HS-27A (cell line): ENCODE measurements at places on chromosomes 7 and 10.

DNA sequence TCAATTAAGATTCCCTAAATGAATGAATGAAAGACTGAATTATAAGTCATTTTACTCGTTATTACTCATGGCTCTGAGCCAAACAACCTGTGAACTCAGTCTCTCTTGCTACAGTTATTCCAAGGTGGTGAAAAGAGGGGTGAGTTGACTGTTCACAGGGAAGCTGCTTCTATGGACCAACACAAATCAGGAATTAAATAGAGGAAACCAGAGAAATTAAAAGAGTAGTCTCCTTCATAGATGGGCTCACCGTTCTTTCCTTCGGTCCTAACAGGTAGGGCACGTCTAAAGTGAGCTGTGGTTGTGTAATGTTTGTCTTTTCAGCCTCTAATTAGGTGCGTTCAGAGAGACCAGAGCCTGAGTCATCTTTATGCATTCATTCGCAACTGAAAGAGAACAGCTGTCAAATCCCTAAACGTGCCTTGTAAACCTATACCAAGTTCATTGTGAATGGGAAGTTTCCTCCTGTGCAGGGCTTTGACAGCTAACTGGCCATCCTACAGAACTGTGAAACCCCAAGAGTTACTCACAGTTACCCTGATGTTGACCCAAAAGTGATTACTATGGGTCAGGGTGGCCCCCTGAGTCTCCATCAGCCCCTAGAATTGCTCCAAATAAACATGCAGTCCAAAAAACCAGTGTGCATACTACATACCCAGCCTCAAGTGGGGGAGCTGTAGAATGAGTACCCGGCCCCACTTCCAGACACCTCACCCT, 18.2 kb upstream of the C10orf53 start:
- no peak for DNase-seq

DNA sequence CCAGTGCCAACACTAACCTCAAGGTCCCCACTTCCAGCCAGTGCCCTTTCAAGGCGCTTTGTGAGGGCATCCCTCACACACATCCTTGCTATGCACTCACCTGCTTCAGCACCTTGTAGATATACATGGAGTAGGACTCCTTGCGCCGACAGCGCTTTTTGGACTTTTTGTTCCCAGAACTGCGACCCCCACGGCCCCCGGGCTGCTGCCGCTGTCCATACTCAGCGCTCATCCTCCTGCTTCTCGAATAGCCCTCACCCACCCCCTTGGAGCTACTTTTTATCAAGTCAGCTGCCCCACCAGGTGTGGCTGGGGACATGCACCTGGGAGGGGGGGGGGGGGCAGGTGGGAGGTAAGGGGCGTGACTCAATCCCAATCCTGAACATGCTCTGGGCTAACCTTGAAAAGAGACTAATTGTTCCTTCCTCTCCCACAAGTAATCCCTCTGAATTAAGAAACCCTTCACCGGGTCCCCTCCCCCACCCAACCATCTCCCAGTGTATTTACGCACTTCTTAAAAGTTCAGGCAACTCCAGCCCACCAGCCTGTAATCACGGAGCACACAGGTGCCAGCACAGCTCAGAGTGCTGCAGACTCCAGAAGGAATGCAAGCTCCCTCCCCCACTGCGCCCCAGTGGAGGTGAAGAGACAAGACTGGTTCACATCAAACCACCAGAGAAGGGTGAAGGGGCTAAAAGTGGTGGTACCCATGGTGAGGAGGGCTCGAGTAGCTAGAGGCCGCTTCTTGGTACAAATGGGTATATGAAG, at the start of gene H2BK1:
TSS of gene H2BK1 (minus strand) at position 402 of the 768 bp plus-strand sequence. CDS start at position 232, 170 bp downstream.
- DNase-seq: no peak

- DNase-seq: no peak
Observed at GRCh38 chr7:110119883-110120581, 970.9 kb upstream of the LRRN3 start.

DNA sequence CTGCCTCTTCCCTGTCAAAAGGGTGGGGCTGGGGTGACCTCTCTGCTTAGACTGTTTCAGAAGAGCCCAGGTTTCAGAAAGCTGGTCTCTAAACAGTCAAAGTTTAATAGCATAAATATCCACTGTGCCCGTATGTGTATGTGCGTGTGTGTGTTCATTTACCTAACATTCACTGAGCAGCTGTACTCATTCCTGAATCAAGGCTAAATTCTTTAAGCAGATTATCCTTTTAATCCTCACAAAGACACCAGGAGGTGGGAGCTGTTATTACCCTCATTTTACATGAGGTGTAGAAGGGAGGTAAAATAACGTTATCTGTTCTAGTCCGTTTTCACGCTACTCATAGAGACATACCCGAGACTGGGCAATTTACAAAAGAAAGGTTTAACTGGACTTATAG, 72.2 kb downstream of the RSU1 start:
- no peak for DNase-seq

- DNase-seq: no peak
Observed at GRCh38 chr7:158816271-158816670, 13.0 kb downstream of the ESYT2 start.

GRCh38 chr10:18988338-18988737, 60.3 kb upstream of the MALRD1 start:
- DNase-seq: no peak

- no peak for DNase-seq
Observed at GRCh38 chr10:115295213-115295805, 202.1 kb downstream of the ATRNL1 start.

GRCh38 chr7:1743481-1744230, 73.6 kb downstream of the ELFN1 start:
- DNase-seq: no peak

- no peak for DNase-seq
Observed at GRCh38 chr10:132294561-132295318, 13.0 kb downstream of the STK32C start.

DNA sequence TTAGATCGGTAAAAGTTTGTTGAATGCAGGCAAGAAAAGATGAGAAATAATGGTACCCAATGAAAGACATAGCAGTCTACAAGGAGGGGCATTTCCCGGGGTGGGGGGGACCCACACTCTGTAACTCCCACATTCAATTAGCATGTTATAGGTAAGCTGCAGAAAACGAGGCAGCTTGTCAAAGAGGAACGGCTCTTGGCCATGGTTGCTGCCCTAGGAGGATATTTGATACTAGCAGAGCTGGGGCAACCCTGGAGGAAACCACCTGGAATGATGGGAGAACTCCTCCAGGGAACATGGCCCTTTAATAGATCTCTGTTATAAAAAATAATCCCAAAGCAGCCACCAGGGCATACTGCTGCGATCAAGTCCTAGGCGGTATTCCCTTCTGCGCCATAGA, 98.5 kb downstream of the EGFR start:
- no peak for DNase-seq

DNA sequence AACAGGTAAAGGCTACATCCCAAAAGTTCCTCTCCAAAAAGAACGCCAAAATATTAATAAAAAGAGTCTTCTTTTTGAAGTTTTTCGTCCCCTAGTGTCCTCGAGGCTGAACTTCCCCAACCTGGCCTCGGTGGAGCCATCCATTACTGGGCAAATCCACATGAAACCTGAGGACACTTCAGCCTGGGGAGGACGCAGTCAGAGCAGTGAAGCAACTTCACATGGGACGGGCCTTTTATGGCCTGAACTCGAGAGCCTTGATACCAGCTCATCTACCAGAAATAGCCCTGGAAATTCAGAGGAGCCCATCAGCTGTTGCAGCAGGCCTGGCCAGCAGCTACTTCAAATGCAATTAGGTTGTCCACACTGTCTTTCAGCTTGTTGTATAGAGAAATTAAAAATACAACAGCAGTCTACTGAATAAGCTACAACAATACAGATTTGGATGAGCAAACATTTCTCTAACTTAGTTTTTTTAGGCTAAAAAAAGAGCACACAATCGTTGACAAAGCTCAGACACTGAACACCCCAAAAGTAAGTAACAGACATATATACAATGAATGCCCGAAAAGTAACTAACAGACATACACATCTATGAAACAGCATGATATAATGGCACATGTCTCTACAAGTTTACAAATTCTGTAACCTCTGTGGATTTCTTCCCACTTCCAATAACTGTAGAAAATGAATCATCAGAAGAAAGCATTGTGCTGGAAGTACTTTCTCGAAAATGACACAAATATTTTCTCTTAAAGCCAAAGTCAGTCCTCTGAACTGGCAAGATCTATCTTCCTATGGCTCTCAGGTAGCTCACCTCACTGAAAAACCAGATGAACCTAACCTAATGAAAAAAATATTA, at the start of gene SVIL:
TSS of gene SVIL (minus strand) at position 208 of the 862 bp plus-strand sequence. CDS start 79,913 bp downstream, outside the sequence.
- no peak for DNase-seq

DNA sequence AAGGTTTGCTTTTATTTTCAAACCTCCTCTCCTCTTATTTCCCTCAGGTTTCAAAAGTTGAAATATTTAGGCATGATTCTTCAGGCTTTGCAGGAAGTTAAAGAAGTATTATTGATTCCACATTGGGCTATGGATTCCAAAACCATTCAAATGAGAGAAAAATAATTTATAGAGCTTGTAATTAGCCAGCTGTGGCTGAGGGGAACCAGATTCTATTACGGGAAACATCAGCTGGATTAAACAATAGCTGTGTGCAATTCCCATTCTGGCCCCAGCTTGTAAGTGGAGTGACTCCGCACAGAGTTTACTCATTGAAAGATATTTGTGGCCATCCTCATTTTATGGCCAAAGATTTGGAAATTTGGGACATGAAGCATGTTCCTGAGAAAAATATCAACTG, 77.0 kb upstream of the PHYHIPL start:
- DNase-seq: no peak

GRCh38 chr7:22444181-22444971, 55.6 kb downstream of the STEAP1B start:
- DNase-seq: no peak

GRCh38 chr7:64893401-64893800, 9.7 kb upstream of the ZNF273 start:
- no peak for DNase-seq

- DNase-seq: no peak
Observed at GRCh38 chr10:23088609-23089008, 6.8 kb upstream of the MSRB2 start.

- DNase-seq: no peak
Observed at GRCh38 chr10:115956225-115957011, 316.6 kb downstream of the GFRA1 start.

GRCh38 chr10:72334196-72334824, 20.4 kb downstream of the DNAJB12 start:
- no peak for DNase-seq

DNA sequence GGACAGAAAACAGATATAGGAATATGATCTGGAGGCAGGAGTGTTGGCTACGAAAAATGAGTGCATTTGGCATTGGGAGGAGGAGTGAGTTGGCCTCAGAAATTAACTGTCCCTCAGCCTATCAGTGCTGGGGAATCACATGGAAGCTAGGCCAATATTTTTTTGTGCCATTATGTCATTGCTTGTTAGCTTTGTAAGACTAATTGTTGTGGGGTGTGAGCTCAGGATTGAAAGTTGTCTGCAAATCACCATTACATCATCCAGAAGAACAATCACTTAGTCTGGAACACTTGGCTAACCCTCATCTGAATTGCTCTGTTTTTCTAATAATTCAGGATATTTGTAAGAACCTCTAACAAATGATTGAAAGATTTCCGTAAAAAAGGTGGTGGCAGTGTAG, 45.2 kb upstream of the SEMA3D start:
- DNase-seq: no peak

- DNase-seq: no peak
Observed at GRCh38 chr7:108576116-108576515, 6.4 kb downstream of the DNAJB9 start.

- DNase-seq: no peak
Observed at GRCh38 chr7:156603011-156603410, 37.6 kb upstream of the RNF32 start.

DNA sequence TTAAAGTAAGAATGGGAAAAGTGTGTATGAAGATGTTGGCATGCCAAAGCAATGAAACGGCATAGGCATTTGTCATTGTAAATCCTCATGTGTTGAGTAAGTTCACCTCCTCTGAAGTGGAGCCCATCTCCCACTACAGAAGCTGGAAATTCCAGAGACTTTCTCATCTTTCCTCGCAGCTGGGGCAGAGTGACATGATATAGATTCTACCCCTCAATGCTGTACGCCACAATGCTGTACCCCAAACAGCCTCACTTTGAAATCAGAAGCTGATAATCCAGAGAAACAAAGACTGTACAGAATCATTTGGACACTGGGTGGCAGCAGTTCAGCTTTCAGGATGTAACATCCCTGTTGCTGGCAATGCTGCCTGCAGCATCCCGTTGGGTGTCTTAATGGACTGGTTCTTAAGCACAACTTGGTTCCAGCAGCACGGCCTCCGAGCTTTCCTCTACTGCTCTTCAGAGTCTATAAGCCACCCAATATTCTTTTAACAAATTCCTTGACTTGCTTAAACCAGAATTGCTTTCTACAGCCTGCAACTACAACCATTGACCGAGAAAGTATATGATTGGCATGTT, 18.8 kb downstream of the ZC3HAV1L start:
- no peak for DNase-seq

GRCh38 chr7:132321387-132321786, 254.9 kb downstream of the PLXNA4 start:
- DNase-seq: no peak

DNA sequence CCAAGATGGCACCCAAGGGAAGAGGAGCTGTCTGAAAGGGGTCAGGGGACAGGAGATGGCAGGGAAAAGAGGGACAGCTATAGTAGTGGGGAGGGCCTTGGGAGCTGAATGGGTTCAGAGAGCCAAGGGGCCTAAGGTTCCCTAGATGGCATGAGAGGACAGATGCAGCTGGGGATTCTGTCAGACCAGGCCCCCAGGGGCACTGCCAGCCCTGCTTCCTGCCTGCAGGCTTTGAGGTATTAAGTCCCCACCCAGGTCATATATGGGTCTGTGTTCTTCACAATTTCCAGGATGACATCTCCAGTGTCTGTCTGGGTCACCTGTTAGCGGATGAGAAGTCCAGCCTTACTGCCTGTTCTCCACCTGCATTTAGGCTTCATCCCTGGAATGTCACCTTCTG, 56.7 kb downstream of the NEURL1 start:
- no peak for DNase-seq

- no peak for DNase-seq
Observed at GRCh38 chr7:26153241-26153822, 1.3 kb downstream of the NFE2L3 start.

- no peak for DNase-seq
Observed at GRCh38 chr7:138645284-138645683, 55.9 kb downstream of the SVOPL start.

GRCh38 chr10:70672165-70673042, at the start of gene ADAMTS14:
ADAMTS14 (plus strand) TSS chr10:70672506; CDS start chr10:70672803, 297 bp downstream.
- DNase-seq: no peak

DNA sequence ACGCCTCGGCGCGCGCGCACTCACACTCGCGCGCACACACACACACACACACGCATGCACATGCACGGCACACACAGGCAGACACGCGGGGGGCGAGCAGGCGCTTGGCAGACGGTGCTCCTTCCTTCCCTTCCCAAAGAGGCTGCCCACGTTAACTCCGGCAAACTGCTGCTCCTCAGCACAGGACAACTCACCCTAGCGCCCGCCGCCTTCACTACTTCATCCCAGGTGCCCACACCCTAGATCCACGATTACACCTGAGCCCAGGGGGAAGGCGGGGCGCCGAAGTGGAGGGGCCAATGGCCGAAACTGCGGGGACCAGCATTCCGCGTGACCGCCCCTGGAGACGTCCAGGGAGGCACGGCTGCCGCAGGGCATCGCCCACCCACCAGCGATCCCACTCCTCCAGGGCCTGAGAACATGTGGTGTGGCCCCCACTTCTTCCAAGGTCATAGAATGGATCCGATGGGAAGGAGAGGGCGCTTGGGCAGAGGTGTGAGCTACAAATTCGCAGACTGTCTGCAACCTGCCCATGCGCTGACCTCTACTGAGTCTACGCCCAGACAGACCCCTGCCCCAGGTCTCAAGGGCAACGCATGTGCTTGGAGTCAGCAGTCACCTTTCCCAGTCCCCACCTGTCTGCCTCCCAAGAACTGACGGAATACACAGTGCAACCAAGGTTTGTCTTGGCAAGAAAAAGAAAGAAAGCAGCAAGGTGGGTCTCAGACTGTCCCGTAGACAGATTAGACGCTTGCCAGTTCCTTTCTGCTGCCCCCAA, 74.6 kb downstream of the CALN1 start:
- no peak for DNase-seq
